SK-N-SH treated with all-trans-retinoic acid at 6 μM for 48 hours (cell line): ENCODE measurements at places on chromosomes 13 and 19.
A peak's percentile ranks its signal among the peaks of the same experiment; 100 is the strongest.

GRCh38 chr13:95154413-95154886 is 146.8 kb downstream of the ABCC4 start:
- ATAC-seq = no peak

GRCh38 chr13:95289020-95289444 is 12.2 kb downstream of the ABCC4 start:
- no peak for ATAC-seq

DNA sequence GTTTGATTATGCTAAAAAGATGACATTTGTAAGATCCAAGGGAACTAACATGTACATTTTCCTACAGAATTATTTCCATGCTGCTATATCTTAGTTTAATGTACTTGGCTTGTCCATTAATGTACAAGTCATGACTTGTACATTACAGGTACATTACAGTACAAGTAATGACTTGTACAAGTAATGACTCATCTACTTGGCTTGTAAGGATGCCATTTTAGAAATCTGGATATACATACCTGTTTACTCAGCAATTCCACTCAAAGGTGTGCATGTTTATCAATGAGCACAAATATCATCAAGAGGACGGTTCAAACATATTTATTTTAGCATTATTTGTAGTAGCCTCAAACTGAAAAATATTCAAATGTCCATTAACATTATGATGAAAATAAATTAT is 87.0 kb upstream of the TRPC4 start:
- no peak for ATAC-seq

DNA sequence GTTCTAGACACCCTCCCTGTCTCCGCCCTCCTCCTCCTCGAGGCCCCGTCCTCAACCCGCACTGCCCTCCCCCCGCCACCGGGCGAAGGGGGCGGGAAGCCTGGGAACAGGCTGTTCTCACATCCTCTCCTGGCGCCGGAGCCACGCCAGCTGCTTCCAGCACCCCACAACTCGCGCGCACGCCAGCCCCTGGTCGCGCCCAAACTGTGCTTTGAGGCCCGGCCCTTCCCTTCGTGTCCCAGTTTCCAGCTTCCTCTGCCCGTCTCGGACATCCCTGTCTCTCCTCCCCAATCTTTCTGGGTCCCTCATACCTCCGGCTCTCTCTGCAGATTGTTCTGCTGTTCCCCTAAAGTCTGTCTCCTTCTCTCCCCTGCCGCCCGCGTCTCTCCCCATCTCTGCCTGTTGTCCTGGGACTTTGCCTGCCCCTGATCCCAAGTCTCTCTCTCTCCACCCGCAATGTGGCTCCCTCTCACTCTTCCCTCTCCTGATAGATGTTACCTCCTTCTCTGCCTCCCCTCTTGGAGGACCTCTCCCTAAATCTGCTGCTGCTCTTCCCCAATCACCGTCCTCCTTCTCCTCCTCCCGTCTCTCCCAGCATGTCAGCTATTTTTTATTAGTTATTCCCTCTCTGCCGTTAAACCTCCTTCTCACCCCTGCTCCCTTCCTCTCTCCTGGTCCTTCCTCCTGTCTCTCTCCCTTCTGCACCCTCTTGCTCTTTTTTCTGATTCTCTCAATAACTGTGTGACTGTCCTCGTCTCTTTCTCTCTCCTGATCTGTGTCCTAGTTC is 14.2 kb downstream of the DPF1 start:
- peak; percentile 39 for ATAC-seq

DNA sequence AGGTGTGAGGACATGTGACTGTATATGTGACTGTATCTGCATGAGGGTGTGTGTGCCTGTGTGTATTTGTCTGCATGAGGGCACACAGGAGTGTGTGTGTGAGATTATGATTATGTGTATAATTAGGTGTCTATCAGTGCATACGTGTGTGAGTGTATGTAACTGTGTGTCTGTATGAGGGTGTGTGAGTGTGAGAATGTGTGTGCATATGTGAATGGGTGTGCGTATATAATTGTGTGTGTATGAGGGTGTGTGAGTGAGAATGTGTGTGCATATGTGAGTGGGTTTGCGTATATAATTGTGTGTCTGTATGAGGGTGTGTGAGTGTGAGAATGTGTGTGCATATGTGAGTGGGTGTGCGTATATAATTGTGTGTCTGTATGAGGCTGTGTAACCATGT is 3.0 kb upstream of the ACSBG2 start:
- ATAC-seq = no peak

DNA sequence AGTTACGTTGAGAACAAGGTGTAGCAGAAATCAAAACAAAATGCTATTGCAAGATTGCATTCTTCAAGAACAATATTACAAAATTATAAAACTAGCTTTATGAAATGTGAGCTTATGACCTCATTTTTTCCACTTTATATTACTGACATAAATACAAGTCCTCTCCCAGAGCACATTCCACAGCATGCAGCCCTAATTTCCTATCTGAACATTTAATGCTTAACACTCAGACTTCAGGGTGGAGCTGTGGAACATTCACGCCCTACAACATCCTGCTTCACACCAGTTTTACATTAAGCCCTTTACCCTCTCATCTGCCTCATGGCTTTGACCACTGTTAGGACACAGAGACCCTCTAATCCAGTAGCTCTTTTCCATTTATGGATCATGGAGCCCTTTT is 65.5 kb downstream of the EPSTI1 start:
- no peak for ATAC-seq

GRCh38 chr13:29817604-29818378 is 32.6 kb downstream of the UBL3 start:
- peak; percentile 81 for ATAC-seq

GRCh38 chr13:24087605-24088225 is 72.8 kb upstream of the SPATA13 start:
- no peak for ATAC-seq
